Myometrial cell (primary cell): ENCODE measurements at places on chromosomes 2 and 18. TPM values are rescaled to one million over a fixed set of nuclear protein-coding genes. Genes with fewer than 3 reads are reported as not detected.

The UGT1A8 gene
- not detected in 2 replicates for total RNA-seq

The COL3A1 gene
- 2,539 and 2,849 TPM in 2 replicates for total RNA-seq

The CD28 gene
- total RNA-seq = under 0.01 TPM in 1 of 2 replicates, not detected in the other

The RBBP8 gene
- 26.8 and 44.5 TPM in 2 replicates for total RNA-seq

The CTAGE1 gene
- total RNA-seq = not detected in 2 replicates

The NDUFB3 gene
- total RNA-seq = 64.9 and 80.1 TPM in 2 replicates

The AKAIN1 gene
- not detected in 2 replicates for total RNA-seq
